ENCODE measurements at places on chromosomes 11 and 22. TPM values are rescaled to one million over a fixed set of nuclear protein-coding genes. Genes with fewer than 3 reads are reported as not detected.

CRYBB3 gene
- total RNA-seq: not detected

ARHGEF17 gene
- total RNA-seq: 28.0 TPM

KIF18A gene
- not detected for total RNA-seq

GAL gene
- total RNA-seq: 5.9 TPM

DGCR6 gene
- 10.5 TPM for total RNA-seq

SLC15A3 gene
- total RNA-seq: 2.0 TPM

SHANK3 gene
- total RNA-seq: 6.0 TPM

DCHS1 gene
- total RNA-seq: 6.0 TPM

RAG2 gene
- not detected for total RNA-seq

ASCL3 gene
- not detected for total RNA-seq

All from body of pancreas (tissue), 4 donors.